ENCODE measurements at places on chromosomes 11 and 22.

GRCh38 chr22:24200619-24201212, 19.4 kb downstream of the SUSD2 start:
- DNase-seq, result no peak

- no peak for DNase-seq
Observed at GRCh38 chr11:64759131-64759721, 548 bp downstream of the PYGM start.

- no peak for DNase-seq
Observed at GRCh38 chr11:1946812-1947484, at the start of gene MRPL23. MRPL23 (plus strand) TSS chr11:1947332; CDS start chr11:1947363, 31 bp downstream.

- DNase-seq, result no peak
Observed at GRCh38 chr11:127888386-127888785, 699.0 kb downstream of the ETS1 start.

- DNase-seq, result no peak
Observed at GRCh38 chr22:48802576-48802975, 1025.1 kb downstream of the BRD1 start.

DNA sequence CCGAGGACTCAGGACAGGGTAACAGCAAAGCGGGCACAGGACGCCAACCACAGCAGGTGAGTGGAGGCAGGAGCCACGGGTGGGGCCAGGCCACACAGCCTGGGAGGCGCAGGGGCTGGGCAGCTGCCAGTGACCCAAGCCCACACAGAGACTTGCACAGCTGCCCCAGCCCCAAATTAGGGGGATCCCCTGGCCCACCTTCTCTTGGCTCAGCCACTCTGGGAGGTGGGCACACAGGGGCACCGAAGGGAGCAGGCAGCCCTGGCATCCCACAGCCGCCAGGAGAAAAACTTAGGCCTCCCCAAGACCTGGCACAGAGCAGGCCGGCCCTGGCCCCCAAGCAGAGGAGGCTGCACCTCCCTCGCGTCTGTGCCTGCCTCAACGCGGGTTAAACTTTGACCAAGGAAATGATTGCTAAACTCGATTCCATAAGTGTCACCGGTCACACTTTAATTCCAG, at the start of gene SLC22A12:
Gene SLC22A12 (plus strand): TSS at position 458 of the 459 bp plus-strand sequence. CDS start 337 bp downstream, outside the sequence.
- DNase-seq, result no peak

DNA sequence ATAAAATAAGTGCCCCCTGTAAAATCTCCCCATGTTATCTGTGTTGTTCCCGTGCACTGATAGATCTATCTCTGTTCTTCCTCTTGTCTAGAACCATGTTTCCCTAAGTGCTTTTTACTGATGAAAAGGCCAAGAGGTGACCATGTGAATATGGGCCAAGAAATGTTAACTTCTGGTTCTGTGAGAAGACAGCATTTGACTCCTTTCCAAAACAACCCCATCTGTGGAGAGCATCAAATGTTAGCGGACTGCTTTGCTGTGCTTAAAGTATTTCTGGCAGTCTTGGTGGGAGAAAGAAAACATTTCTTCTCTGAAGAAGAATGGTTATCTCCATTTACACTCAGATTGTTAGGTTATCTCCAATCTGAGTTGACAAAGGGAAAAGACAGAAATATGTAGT, 58.6 kb upstream of the GUCY1A2 start:
- no peak for DNase-seq

Data from bone marrow (tissue), 2 donors.